ENCODE measurements at places on chromosomes 13 and 19.
A peak's percentile ranks its signal among the peaks of the same experiment; 100 is the strongest.

DNA sequence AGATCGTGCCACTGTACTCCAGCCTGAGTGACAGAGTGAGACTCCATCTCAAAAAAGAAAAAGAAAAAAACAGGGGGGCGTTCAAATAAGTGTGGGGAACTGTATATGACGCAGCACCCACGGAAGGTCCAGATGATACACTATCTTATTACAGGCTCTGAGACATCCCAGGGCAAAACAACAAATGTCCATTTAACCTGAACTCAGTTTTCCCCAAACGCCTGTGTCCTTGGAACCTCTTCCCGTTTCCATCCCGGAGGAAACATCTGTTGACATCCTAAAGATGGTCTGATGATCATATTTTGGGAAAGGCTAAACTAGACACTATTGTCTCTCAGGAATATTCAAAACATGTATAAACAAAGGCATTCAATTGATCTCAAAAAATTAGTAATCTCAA lies 72.4 kb downstream of the COL4A1 start:
- no peak for DNase-seq

DNA sequence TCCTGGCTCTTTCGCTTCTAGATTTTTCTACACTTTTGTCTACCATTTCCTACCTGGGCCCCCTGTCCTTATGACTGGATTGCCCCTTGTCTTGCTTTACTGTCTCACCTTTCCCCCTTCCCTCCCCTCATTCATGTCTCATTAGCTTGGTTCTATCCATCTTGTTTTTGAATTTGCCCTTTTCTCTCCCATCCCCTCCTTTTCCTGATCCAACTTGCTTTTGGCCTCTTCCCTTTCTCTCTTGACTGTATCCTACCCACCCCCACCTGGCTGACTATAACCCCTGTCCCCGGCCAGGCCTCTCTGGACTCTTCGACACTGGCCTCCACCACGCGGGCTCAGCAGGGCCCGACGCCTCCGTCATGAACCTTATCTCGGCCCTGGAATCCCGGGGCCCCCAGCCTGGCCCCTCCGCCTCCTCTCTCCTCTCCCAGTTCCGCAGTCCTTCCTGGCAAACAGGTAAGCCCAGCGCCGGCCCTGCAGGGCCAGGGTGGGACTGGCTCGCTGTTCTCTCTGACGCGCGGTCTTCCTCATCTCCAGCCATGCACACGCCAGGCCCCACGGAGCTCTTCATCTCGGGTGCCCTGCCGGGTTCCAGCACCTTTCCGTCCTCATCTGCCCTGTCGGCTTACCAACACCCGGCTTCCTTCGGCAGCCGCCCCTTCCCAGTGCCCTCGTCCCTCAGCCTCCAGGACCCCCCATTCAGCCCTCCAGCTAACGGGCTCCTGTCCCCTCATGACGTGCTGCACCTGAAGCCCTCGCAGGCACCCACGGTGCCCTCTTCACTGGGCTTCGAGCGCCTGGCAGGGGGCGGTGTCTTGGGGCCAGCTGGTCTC lies 3.4 kb downstream of the PRR12 start:
- no peak for DNase-seq

DNA sequence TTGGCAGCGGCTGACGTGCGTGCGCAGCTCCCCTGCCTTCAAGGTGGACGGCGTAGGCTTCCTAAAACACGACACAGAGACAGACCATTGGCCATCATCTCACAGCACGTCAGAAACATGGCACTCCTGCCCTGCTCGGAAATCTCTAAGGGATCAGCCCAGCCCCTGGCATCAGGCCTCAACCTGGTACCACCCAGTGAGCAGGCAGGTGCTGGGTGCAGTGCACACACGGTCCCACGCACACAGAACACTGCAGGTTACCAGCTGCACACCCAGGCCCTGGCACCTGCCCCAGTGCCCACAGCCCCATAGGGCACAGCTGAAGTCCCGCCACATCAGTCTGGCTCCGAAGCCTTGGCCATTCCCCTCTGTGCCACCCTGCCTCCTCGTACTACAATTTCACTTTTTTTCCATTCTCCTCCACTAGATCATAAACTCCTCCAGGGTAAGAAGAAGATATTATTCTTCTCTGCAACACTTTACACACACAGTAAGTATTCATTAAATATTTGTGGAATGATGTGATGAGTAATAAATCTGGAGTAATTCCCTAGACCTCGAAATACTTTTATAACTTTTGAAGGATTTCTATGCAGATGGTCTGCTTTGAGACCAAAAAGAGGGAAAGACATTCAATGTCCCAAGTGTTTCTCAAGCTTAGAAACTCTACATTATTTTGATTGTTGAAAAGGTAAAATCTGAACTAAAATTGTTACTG lies 156.4 kb downstream of the COL4A1 start:
- DNase-seq = no peak

- no peak for DNase-seq
Measured at GRCh38 chr19:18153556-18154134, 682 bp downstream of the PIK3R2 start.

DNA sequence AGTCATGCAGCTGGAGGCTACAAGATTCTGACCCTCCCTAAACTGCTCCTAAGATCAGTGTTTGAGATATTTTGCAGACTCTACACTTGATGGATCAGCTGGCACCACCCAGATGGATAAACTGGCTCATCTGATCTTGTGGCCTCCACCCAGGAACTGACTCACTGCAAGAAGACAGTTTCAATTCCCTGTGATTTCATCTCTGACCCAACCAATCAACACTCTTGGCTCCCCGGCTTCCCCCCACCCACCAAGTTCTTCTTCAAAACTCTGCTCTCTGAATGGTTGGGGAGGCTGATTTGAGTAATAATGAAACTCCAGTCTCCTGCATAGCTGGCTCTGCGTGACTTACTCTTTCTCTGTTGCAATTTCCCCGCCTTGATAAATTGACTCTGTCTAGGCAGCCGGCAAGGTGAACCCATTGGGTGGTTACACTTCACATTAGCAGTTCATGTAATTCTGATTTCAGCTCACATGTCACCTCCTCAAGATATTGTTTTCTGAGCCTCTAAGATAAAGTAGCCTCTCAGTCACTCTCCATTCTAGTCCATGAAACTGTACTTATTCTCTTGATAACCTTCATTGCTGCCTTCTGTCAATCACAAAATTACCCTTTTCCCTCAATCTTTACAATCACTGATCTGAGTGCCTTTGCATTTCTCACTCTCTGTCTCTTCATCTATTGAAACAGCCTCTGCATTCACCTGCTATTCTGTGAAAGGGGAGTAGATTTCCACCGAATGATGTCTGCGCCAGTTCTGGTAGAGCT lies 9.9 kb upstream of the FPR3 start:
- DNase-seq = peak; percentile 90

DNA sequence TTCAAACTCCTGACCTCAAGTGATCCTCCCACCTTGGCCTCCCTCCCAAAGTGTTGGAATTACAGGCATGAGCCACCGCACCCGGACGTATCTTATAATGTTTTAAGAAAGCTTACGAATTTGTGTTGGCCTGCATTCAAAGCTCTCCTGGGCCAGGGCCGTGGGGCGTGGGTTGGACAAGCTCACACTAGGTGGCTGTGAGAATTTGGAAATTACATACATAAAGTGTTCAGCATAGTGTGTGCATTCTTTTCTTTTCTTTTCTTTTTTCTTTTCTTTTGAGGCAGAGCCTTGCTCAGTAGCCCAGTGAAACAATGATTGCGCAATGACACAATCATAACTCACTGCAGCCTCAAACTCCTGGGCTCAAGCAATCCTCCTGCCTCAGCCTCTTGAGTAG lies 2.6 kb downstream of the ZSWIM4 start:
- peak; percentile 96 for DNase-seq

GRCh38 chr13:41631296-41631965 lies 174.1 kb downstream of the RGCC start:
- no peak for DNase-seq

DNA sequence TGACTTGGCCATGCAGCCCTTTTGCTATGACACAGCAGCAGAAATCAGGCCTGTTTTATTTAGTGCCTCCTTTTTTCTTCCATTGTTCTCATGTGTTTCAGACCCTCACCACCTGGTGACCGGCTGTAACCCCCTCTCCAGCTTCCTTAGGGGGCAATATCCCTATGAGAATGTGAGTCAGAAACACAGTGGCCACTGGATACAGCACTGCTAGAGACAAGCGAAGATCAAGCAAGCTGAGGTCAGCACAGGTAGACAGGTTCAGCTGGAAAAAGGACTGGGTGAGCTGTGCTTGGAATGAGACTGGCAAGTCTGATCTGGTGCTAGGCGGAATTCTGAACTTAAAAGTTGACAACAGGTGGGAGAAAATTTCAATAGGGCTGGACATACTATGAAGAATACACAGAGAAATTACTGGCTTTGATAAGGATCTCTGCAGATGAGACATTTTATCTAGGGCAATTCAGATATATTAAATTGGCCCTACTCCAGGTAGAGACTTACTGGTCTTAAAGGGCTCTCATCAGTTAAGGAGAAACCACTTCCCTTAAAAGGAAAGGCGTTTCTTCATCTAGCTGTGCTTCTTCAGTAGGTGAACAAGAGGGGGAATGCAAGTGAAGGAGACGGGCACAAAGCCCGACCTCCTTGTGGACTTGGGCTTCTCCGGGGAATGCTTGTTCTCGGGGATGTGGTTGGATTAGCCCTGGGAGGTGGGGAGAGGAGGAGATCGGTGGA lies 83.3 kb downstream of the ERCC5 start:
- no peak for DNase-seq

- DNase-seq = peak; percentile 91
Measured at GRCh38 chr19:41226053-41226873, 7.2 kb downstream of the AXL start.
